Posterior cingulate gyrus (tissue), 11 donors: ENCODE measurements at places on chromosomes 1 and 21.

DNA sequence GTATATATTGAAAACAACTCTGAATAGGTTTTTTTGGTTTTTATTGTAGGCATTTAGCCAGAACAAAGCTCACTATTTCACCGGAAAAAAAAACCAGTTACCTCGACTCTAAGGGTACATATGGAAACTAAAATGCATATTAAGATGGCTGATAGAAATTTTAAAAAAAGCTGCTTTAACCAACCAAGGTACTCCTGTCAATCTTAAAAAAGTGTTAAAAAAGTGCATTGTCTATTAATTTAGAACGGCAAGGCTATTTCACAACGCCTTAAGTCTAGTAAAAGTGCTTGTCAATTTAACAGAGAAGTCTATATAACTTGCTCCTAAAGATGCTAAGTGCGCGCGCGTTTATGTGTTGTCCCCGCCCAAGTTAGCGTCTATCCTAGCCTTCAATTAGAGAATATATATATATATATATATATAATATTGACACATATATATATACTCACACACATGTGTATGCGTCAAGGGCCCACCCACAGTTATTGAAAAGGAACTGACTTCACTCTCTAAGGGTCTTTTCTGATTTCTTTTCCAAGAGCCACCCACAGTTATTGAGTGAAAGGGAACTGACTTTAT is 934 bp downstream of the ASPM start:
- no peak for DNase-seq

- DNase-seq = no peak
Measured at GRCh38 chr1:27992276-27992675, 32.5 kb downstream of the XKR8 start.

- DNase-seq = no peak
Measured at GRCh38 chr1:245143849-245144248, 10.9 kb upstream of the KIF26B start.

DNA sequence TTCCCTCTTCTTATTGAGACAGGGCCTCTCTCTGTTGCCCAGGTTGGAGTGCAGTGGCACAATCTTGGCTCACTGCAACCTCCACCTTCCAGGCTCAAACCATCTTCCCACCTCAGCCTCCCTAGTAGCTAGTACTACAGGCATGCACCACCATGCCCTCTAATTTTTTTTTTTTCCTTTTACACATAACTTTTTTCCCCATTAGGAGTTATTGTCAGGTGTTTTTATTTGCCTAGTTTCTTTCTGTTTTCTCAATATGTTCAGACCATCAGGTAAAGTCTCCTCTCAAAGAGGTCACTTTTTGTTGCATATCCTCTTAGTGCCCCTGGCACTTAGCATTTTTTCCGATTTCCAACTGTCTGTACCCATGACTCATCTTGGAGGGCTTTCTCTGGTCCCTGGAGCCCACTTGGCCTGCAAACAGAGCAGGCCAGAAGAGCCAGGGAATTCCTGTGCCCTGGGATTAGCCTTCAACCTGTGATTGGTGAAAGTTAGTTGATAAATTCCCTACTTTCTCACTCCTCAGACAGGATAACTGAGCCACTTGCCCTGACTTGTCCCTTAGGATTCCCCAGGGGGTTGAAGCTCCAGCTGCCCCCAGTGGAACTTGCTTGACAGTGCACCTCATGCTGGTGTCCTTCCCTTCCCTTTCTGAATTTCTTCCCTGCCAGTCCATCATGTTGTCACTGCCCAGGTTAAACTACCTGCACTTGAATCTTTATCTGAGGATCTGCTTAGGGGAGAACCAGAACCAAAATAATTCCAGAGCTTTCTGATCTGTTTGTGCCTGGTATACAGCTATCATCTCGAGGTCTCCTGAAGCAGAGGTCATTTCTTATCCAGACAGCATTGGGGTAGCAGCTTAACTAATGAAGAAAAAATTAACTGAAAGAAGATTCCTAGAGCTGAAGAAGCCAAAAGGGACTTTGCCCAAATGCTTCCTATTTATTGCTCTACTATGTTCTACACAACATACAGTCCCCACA is 2.4 kb downstream of the NTPCR start:
- no peak for DNase-seq
